ENCODE measurements at places on chromosomes 1 and 21.

DNA sequence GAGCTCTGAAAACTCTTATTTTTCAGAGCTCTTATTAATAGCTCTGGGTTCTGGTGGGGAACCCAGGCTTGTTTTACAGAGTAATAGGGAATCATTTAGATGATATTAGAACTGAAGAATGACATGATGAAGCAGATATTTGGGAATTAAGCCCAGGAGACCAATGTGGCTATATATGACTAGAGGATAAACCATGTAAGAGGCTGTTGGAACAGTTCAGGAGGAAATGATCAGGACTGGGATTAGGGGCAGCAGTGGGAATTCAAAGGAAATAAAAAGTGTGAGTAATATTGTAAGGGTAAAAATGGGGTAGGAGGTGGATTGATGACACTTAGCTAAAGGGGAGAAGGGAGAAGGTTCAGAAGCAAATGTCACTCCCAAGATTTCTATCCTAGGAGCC is 58.6 kb downstream of the GIPC2 start:
- DNase-seq = no peak

- DNase-seq = no peak
Observed at GRCh38 chr1:43653893-43654292, 3.9 kb downstream of the KDM4A start.

- no peak for DNase-seq
Observed at GRCh38 chr1:22323846-22324504, 127.7 kb upstream of the ZBTB40 start.

GRCh38 chr1:94942171-94943128 is 15.5 kb upstream of the CNN3 start:
- DNase-seq = no peak

- peak; percentile 93 for DNase-seq
Observed at GRCh38 chr1:17281775-17282181, 26.2 kb upstream of the PADI4 start.

GRCh38 chr1:153422450-153423068 is 6.2 kb downstream of the S100A7A start:
- peak; percentile 6 for DNase-seq

DNA sequence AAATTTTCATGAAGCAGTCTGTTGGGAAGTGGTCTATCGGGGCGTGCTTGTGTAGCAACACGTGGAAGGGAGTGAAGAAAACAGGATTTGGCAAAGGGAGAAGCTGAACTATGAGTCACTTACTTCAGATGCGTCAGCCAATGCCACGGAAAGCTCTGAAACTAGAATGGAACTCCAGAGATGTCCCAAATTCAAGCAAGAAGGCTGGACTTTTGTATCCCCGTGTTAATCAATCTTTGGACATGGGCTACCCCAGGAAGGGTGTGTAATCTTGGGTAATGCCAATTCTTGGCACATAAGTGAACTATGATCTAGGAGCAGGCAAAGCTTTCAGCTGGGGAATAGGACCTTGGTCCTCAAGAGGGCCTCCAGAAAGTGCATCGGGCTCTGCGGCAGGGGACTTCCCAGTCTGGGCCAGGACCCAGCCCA is 102.6 kb downstream of the ADSS2 start:
- no peak for DNase-seq

Data from KG1 (cell line).